ENCODE measurements at places on chromosomes 4 and X.

DNA sequence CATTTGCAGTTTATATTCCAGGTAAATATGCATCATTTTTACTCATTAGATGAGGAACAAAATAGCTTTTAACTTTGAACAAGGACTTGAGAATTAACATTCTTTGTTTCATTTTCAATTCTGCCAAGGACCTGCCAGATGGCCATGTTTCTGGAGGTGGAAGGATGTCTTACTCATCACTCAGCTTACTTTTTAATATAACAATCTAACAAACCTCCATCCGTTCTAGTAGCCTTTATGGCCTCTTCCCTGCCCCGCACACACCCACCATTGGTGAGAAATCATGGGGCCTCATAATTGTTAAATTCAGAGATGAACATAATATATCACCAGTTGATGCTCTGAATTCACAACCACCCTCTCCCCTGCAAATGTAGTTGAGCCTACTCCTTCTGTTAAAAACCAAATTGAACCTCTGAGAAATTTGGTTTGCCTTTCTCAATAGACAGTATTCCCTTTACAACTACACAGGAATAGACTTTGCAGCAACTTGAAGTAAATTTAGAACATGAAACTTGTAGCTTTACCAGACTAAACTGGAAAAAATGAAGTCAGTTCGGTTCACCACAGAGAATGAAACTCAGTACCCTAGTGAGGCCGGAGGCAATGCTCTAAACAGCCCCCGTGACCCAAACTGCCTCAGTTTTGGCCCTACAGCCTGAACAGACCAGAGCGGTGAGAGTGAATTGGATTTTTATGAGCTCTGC, 50.1 kb upstream of the ACSL4 start:
- DNase-seq = no peak

DNA sequence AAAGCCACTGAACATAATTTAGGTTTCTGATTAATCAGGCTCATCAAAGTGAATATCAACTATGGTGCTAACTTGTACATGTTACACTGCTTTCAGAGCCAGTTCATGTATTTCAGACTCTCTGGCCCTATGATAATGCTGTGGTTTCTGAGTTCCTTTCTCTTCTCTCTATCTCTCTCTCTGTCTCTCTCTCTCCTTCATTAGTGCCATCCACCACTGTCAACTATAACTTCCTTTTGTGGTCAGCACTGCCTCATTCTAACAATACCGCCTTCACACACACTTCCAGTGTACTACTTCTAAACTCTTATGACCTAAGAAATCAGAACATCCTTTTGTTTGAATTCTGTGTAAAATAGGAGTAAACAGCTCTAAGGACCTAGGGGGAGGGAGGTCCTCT, 907.1 kb downstream of the RPA4 start:
- DNase-seq = no peak

- no peak for DNase-seq
These were observed 1906.2 kb downstream of the C4orf33 start for GRCh38 chr4:131002132-131002531.

- no peak for DNase-seq
These were observed 888.9 kb downstream of the PCDH18 start for GRCh38 chr4:136643416-136643815.

- no peak for DNase-seq
These were observed 3.5 kb upstream of the CDKL2 start for GRCh38 chr4:75633846-75634245.

DNA sequence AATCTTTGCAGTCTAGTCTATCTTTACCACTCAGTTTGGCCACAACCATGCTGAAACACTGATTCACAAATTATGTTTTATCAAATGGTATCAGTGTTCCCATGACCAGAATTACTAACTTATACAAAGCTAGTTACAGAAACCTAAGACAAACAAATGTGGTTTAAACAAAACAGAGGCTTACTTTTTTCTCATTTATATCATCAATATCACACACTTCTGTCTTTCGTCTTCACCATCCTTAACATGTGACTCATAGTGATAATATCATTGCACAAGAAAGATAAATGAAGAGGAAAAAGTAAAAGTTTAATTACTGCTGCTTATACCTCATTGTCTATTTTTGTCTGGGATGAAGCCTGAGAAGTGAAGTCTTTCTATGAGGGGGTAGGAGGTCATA, 406.6 kb downstream of the PCDH10 start:
- no peak for DNase-seq

DNA sequence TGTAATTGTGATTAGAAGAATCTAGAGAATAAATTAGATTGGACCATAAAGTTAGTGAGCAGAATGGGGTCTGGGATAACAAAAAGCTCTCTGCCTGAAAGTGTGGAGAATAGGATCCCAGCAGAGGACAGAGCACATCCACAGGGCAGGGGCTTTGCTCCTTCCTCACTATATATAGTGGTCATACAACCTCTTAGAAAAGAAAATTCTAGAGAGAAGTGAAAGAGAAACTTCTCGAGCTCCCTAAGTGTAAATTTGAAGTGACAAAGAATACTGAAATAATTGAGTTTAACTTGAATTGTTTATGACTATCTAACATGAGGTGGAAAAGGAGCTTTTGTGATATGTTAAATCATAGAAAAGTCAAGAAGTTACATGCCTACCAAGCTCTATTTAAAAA, 14.9 kb downstream of the ADAM29 start:
- DNase-seq = no peak

DNA sequence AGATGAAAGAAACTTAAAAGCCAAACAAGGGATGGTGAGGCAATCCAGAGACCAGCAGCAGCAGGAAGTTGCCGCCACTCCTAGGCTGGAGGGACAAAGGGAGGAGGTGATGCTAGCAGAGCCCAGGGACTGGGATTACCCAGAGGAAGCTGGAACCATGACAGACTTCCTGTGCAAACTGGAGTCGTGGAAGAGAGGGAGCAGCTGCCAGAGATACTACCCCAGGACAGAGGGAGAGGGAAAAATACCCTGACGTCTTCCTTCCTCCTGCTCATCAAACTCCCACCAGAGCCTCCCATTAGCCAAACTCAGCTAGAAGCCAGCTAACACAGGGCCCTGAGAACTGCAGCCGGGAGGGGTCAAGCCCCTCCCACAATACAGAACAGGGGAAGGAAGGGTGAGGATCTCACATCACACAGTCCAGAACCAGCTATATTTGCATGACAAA, 101.2 kb upstream of the KLF3 start:
- no peak for DNase-seq

- DNase-seq = no peak
These were observed 46.2 kb downstream of the PCDH19 start for GRCh38 chrX:100363896-100364295.

- DNase-seq = no peak
These were observed 56.9 kb upstream of the INTU start for GRCh38 chr4:127575888-127576287.

DNA sequence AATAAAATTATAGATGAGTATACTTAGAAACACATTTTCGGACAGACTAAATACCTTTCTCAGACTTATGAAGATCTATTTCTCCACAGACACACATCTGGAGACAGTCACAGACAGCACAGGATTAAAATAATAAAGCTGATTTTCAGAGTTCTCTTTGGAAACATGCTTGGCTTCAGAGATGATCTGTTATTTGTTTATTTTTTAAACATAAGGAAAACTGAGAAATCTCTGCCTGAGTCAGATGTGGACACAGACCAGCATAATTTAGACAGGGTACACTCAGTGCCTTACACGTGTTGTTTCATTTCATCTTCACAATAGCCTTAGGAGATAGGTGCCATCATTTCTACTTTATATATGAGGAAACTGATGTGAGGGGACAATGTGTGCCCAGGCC, 92.1 kb downstream of the SLC9A7 start:
- DNase-seq = no peak

DNA sequence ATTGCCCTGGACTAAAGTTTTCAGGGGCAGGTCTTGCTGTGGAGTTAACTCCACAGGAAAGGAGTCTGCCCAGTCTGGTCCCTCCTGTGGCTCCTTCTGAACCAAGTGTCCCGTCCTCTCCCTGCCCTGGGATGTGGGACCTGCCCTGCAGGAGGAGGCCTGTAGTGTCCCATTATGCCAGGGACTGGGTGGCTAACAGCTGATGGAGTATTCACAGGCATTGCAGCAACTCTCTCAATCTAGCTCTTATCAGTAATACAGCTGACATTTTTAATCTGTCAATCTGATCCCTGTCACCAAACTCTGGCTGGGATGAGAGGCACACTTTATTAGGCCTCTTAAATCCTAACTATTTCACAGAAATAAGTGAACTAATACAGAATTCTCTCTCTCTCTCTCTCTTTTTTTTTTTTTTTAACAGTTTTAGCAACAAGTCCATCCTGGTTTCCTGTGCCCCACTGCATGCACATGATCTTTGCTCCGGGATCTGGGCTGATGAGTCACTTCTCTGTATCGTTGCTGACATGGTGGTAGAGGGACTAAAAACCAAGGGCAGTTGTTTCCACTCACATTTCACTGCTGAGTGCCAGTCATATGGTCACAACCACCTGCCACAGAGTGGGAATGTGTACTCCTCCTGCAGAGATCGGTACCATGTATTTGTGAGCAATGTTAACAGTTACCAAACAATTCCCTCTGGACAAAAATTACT, 39.1 kb downstream of the HAND2 start:
- peak; percentile 54 for DNase-seq

GRCh38 chr4:146051223-146051622, 112.6 kb upstream of the ZNF827 start:
- no peak for DNase-seq

DNA sequence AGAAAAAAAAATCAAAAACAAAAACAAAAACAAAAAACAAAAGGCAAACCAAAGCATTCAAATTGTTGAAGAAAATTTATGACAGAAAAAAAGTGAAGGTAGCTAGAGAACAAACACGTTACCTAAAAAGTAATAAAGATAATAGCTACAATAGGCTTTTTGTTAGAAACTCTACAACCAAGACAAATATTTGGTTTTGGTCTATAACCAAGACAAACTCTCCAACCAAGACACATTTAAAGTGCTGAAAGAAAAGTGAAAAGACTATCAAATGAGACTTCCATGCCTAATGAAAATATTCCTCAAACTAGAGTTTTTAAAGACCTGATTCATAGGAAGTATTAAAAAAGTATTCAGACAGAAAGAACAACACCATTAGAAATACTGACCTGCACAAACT, 391.9 kb upstream of the NDST4 start:
- DNase-seq = no peak
